Fibroblast of skin of left biceps (primary cell): ENCODE measurements at places on chromosomes 7 and 10.

GRCh38 chr7:51783241-51783640 lies 466.6 kb upstream of the COBL start:
- DNase-seq = no peak

GRCh38 chr10:97577701-97578100 lies 5.1 kb downstream of the ANKRD2 start:
- no peak for DNase-seq

- DNase-seq = no peak
Observed at GRCh38 chr10:74898201-74898976, 72.0 kb downstream of the KAT6B start.

- no peak for DNase-seq
Observed at GRCh38 chr7:155897758-155898386, 85.6 kb upstream of the SHH start.

GRCh38 chr10:124279882-124280281 lies 138.8 kb downstream of the OAT start:
- DNase-seq = no peak

DNA sequence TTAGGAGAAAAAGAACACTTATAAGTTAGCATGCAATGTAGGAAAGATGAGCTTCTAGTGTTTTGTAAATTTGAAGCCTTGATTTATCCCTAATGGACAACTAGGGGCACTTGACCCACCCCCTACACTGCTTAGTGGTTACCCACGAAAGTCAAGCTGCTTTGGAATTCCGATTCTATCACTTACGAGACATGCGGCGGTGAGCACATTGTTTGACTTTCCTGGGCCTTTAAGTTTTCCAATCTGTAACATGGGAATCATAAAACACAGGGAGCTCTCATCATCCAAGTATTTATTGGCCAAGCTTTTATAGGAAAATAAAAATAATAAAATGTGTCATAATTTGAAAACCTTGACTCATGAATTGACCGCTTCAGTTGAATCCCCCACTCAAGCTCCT lies 78.7 kb upstream of the PDK4 start:
- no peak for DNase-seq

GRCh38 chr10:132666705-132667341 lies 119.1 kb downstream of the NKX6-2 start:
- no peak for DNase-seq

GRCh38 chr7:106050746-106051117 lies 61.4 kb downstream of the SYPL1 start:
- no peak for DNase-seq

GRCh38 chr7:3806516-3806915 lies 505.5 kb downstream of the SDK1 start:
- DNase-seq = no peak

DNA sequence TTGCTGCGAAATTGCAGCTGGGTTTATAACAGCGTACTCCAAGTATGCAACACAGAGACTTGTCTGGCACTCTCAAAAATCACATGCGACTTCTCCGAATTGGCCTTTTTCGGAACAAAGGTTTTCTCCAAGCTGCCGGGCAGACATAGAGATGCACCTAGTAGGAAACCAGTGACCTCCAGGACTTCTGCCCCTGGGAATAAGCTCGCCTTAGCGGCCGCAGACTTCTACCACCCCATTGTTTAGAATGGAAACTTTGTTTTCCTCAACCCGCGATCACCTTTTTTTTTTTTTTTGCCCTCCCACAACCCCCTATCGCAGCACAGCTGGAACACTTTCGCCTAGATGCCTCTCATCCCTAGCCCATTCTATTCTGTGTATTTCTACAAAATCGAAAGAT lies 4.9 kb upstream of the HOXA10 start:
- no peak for DNase-seq
